ENCODE measurements at places on chromosomes 2 and 18.

DNA sequence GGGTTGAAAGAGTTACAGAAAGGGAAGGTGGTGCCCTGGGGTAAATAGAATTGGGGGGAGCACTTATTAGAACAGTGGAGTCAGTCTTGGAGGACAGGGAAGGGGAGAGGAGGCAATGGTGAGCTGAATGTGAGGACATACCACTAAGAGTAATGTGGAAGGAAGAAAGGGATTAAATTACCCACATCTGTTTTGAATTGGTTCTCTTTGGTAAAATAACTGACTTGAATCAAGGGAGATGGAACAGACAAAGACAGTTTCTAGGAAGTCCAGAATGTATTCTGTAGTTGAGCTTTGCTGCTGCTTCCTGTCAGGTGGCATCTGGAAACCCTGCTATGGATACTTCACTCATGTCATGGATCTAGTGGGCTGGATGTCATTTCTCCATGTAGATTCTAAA, 6.7 kb downstream of the SETBP1 start:
- DNase-seq: peak; percentile 68

GRCh38 chr18:46877329-46877987, 39.8 kb downstream of the PIAS2 start:
- DNase-seq: no peak

DNA sequence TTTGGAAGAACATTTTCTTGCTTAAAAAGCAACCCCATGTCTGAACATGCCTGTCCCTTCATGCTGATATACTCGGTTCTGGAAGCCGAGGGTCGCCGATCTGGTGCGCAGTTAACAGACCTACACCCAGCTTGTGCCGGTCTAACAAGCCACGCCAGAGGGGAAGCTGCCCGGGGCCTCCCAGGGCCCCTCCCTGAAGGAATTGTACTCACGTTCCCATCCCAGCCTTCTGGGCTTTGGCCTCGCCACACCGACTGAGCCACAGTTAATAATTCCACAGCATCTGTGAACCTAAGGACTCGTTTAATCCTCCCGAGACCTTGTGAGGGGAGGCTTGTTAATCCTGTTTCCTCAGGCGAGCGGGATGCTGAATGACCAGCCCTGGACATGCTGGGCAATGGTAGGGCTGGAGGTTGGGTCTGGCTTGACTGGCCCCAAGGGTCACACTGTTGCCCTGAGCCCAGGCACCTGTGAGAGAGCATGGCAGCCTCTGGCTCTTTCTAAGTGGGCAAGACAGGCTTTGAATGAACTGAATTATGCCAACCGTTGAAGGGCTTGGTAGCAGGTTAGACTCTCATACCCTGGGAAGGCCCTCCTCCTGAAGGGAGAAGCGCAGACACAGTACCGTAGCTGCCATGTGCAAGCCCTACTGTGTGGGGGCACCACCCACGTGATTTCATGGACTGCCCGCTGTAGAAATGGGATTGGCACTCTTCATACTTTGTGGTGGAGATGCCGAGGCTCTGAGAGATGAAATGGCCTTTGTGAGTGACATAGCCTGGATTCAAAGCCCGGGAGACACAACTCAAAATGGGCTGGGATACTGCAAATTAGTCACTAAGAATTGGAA, 27.9 kb upstream of the ODC1 start:
- DNase-seq: no peak

- DNase-seq: no peak
Observed at GRCh38 chr2:144943986-144944385, 424.1 kb upstream of the ZEB2 start.

- DNase-seq: no peak
Observed at GRCh38 chr2:80247339-80247738, 57.2 kb downstream of the LRRTM1 start.

DNA sequence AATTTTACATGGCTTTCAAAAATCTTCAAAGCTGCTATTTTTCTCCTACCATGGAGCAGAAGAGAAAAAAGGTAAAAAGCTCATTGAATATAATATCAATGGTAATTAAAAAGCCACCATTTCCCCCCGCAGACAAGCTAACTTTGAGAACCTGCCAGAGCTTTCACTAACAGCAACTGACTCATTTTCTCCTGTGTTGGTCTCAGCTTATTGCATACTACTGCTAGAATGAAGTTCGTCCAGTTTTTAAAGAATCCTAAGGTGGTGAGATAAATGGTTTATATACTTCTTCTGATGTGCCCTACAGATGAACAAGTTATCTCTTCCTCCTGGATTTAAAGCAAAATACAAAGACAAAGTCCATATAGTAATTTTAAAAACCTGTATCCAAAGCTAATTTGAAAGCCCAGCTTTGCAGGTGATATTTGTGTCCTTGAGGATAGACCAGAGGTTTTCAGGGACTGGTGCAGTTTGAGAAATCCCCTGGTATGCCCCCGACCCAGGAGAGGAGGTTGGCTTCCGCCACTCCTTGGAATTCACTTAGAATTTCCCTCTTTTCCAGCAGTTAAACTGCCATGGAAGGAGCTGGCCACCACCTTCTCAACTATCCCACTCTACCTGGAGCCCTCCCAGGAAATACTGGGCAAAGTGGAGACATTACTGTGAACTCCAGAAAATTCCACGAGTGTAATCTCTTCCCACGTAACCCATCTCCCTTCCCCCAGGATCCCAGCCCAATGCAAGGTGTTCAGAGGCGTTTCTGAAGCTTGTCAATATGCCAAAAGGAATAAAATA, 17.5 kb downstream of the YPEL5 start:
- no peak for DNase-seq

GRCh38 chr2:161988589-161988988, 85.4 kb downstream of the DPP4 start:
- DNase-seq: no peak

- DNase-seq: no peak
Observed at GRCh38 chr18:35121531-35121930, 80.3 kb downstream of the MAPRE2 start.

GRCh38 chr18:21163647-21164547, 52.3 kb upstream of the ROCK1 start:
- peak; percentile 69 for DNase-seq

- DNase-seq: no peak
Observed at GRCh38 chr18:50396005-50396660, 21.3 kb downstream of the SKA1 start.

- DNase-seq: no peak
Observed at GRCh38 chr18:31684279-31685096, at the start of gene B4GALT6. TSS of gene B4GALT6 (minus strand) at chr18:31684581. CDS start at chr18:31684426, 155 bp downstream.

DNA sequence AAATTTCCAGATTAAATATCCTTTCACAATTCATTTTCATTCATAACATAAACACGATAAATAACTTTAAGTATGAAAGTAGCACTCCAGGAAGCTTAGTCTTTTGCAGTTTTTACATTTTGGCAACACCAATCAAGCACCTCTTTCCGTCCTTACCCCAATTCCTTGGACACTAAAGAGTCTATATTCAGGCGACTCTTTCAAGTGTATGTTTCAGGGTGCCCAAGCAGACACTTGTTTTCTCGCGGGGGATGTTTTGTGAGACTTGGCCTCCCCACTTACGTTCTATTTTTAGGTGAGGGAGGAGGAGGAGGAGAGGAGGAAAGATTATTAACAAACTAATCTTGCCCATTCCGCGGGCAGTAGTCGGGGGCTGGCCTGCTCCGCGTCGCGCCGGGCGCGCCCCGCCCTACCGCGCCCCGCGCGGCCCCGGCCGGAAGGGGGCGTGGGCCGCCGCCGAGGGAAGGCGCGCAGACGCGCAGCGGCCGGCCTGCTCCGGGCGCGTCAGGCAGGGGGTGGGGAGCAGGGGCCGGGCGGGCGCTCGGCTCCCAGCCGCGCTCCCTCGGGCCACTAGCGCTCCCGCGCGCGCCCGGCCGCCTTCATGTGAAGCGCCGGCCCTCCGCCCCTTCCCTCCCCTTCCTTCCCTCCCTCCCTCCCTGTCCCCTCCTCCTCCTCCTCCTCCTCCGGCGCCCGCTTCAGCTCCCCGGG, at the start of gene ITPRID2:
Gene ITPRID2 (plus strand): TSS at position 473 of the 708 bp plus-strand sequence. CDS start 337 bp downstream, outside the sequence.
- no peak for DNase-seq

DNA sequence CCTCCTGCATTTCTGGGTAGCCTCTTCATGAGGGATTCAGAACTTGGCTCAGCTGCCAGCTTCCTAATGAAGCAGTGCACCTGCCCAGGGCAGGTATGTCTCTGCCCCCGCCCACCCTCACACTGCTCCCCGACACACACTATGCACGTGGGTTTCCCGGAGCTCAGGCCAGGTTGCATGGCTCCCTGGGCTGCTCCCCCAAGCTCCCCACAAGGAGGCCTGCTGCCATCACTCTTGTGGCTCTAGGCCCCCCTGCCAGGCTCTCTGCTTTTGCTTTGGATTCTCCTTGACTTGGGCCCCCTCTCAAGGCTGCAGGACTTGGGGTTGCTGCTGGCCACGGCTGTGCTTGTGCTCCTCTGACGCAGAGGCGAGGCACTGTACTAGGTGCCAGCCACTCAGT, 43.6 kb downstream of the ADD2 start:
- DNase-seq: no peak

DNA sequence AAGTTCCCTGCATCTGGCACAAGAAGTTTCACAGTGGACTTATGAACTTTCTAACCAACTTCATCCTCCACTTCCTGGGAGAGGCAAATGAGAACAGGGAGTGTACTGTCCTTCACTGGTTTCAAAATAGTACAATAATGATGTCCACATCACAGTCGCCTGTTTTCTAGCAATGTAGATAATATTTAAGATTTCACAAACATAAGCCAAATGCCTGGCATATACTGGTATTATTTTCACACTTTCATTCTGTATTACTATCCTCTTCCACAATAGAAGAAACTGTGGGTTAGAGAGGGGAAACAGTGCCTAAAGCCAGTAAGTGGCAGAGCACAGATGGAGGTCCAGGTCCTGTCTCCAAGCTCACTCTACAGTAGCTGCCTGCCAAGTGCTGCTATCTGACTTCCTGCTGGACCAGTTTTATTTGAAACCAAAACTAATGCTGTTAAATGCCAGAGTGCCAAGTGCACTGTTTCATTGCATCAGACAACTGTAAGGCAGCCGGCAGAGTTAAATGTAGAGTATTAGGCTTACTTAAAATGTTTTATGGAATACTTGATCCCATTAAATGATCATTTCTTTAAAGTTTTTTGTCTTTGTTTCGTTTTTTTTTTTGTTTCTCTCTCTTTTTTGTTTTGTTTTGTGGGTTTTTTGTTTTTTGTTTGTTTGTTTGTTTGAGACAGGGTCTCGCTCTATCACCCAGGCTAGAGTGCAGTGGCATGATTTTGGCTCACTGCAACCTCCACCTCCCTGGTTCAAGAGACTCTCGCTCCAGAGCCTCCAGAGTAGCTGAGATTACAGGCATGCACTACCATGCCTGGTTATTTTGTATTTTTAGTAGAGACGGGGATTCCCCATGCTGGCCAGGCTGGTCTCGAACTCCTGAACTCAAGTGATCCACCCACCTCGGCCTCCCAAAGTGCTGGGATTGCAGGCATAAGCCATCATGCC, 15.1 kb downstream of the COBLL1 start:
- DNase-seq: no peak

DNA sequence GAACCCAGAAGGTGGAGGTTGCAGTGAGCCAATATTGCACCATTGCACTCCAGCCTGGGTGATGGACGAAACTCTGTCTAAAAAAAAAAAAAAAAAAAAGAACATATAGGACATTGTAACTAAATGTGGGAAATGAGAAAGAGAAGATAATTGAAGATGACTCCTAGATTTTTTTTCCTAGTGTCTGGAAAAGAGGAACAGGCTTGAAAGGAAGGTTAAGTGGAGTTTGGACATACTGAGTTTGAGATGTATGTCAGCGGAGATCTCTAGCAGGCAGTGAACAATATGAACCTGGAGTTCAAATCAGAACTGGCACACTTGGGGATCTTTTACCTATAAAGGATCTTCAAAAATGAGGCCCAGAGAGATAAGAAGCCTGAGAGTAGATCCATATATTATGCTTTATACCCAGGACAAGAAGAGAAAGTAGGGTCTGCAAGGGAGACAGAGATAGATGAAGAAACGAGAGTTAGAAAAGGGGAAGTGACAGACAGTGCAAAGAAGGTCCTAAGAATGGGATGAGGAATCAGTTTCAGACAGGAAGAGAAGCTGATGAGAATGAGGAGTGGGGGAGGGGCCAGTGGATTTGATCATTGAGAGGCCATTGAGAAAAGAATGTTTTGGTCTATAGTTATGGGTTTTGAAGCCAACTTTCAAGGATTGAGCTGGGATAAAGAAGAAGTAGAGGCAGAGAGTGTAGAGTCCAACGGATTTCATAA, 46.9 kb upstream of the CD28 start:
- no peak for DNase-seq

Measured in HFF-Myc (cell line).